ENCODE measurements at places on chromosomes 3 and 15.

DNA sequence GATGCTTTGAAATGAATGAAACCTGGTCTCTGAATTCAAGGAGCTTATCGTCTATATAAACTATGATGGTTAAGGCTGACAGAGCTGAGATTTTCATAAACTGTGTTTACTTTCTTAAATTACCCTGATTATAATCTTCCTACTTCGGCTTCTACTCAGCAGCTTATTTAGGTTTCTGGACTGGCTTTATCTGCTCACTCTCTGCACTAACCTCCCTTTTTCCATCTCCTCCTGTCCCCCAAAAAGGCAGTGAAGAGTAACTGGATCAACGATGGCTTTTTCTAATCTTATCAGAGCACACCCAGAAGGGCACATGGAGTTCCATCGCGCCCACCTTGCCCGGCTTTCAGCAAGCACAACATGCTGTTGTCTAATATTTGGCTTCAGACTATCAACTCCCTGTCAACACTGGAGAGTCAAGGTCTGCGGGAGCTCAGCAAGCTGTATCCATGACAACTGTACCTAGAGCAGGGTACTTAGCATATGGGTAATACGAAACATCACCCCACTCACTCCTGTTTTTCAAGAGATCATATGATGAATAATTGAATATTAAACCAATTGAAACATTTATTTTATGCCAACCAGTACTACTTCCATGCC, 417.3 kb downstream of the GABRB3 start:
- no peak for DNase-seq

DNA sequence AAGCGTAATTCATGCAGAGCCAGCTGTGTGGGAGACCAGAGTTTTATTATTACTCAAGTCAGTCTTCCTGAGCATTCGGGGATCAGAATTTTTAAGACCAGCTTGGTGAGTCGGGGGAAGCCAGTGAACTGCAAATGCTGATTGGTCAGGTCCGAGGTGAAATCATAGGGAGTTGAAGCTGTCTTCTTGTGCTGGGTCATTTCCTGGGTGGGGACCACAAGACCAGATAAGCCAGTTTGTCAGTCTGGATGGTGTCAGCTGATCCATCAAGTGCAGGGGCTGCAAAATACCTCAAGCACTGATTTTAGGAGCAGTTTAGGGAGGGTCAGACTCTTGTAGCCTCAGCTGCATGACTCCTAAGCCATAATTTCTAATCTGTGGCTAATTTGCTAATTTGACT, 228.1 kb upstream of the ATP10A start:
- DNase-seq = no peak

DNA sequence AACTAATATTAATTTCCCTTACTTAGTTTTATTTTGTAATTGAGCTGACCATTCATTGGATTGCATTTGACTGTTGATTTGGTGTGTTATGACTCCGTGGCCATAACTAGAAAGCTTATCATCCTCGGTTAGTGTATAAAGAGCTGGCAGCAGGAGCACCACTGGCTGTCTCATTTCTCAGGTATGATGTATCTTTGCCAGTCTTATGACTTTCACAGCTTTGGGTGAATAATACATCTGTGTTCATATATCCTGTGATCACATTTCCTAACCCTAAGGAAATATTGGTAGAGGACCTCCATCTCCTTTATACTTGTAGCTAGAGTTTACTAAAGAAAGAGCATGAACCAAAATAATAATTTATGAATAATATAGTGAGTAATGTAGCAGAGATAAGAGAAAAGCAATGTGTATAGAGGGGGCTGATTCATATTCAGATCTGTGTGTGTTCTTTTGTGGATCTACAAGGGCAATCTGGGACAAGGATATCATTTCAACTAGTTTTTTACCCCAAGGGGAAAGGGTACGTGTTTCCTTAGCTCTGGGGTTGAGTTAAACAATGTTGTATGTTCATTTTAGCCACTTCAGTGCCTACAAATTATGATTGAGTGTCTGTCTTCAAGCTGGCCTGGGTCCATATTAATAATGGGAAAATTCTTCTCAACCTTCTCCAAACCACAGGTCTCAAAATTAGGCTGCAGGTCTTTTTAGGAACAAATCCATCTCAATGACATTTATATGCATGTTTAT, 901.7 kb downstream of the NTRK3 start:
- DNase-seq = no peak

- no peak for DNase-seq
Observed at GRCh38 chr3:4885316-4885715, 93.9 kb upstream of the BHLHE40 start.

DNA sequence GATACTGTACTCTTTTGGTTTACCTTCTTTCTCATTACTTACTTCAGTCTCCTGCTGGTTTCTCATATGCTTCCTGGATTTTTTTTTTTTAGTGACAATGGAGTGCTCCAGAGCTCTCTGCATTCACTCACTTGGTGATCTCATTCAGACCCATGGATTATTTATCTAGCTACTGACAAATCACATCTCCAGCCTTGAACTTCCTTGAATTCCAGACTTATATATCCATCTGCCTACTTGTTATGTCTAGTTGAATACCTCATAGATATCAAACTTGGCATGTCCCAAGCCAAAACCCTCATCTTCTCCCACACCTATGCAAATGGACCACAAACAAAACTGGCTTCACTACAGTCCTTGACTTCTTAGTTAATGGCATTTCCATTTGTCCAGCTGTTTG, 234.7 kb upstream of the ZPLD1 start:
- DNase-seq = no peak

DNA sequence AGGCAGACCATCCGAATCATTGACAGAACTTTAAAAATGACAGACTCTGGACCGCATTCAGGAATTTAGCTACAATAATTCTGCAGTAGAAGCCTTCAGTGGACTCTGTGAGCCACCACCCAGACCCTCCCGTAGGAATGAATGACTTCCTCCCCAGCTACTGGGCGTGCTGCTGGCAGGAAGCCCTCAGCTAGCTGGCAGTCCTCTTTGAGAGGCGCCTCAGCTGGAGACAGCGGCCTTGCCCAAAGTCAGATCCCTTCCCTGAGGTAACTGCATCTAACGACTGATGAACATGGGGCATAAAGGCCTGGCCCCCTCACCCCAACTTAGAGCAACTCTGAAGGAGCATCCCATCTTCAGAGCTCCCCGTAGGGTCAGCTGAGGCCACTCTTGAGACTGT, 25.8 kb downstream of the CRABP1 start:
- DNase-seq = no peak

DNA sequence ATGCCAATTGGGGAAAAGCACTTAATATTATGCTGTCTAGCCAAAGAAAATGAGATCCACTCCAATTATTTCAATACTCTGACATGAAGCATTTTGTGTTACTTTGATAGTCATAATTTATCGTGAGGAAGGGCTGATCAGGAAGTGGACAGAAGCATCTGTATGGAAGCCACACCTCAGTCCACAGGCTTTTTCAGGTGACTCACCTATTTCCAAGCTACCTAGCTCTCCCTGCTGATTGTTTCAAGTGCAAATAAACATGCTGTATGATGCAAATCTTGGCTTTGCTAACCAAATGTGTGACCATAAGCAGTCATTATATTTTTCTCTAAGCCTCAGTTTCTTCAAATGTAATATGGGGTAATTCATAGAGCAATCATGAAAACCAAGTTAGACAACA, 30.8 kb upstream of the CPB1 start:
- DNase-seq = no peak

- no peak for DNase-seq
Observed at GRCh38 chr15:30044377-30044776, 38.4 kb upstream of the GOLGA8J start.

DNA sequence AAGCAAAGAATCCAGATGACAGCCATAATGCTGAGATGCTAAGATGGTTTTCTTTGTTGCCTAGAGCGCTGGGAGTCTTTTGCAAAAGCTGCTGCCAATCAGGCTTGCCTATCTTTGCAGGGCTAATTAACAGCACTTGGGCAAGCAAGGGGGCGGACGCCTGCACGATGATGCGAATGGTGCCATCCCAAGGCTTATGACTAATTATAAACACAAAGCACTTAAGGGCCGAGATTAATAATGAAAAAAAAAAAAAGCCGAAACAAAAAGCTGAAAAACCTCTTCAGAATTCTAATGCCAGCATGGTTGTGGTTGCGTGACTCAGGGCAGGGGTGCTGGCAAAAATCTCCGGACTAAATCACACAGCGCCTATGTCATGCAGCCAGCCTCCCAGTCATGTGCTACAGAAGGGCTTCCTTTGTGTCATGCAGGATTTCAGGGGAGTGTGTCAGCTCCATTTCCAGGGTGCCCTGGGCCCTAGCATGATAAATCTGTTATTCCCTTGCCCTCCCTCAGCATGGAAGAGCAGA, 185.0 kb upstream of the ANKRD28 start:
- DNase-seq = peak; percentile 60

DNA sequence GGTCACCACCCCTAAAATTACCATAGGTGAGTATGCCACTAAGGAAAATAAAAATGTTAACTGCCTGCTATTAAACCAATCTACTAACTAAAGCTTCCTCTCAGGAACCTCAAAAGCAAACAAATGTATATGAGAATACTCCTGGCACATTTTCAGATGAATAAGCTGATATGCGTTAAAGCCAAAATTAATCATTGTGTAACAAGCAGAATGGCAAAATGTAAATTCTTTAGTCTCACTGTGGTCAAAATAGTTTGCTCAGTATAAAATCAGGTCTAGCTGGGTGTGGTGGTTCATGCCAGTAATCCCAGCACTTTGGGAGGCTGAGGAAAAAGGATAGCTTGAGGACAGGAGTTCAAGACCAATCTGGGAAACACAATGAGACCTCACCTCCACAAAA, 53.6 kb downstream of the SUMF1 start:
- no peak for DNase-seq

DNA sequence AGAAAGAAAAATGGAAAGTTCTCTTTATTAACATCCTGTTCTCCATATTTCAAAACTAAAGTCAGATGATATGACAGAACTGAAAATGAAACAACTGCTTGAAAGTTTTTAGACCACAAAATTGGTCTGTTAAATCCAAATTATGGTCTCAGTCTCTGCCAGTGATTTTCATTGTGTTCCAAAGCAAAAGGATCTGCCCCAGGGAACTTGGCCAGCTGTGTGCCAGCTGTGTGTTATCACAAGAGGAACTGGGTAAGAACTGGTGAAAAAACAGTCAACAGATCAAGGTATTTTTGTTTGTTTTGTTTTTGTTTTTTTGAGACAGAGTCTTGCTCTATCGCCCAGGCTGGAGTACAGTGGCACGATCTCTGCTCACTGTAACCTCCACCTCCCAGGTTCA, 323.3 kb downstream of the CTNNB1 start:
- no peak for DNase-seq

DNA sequence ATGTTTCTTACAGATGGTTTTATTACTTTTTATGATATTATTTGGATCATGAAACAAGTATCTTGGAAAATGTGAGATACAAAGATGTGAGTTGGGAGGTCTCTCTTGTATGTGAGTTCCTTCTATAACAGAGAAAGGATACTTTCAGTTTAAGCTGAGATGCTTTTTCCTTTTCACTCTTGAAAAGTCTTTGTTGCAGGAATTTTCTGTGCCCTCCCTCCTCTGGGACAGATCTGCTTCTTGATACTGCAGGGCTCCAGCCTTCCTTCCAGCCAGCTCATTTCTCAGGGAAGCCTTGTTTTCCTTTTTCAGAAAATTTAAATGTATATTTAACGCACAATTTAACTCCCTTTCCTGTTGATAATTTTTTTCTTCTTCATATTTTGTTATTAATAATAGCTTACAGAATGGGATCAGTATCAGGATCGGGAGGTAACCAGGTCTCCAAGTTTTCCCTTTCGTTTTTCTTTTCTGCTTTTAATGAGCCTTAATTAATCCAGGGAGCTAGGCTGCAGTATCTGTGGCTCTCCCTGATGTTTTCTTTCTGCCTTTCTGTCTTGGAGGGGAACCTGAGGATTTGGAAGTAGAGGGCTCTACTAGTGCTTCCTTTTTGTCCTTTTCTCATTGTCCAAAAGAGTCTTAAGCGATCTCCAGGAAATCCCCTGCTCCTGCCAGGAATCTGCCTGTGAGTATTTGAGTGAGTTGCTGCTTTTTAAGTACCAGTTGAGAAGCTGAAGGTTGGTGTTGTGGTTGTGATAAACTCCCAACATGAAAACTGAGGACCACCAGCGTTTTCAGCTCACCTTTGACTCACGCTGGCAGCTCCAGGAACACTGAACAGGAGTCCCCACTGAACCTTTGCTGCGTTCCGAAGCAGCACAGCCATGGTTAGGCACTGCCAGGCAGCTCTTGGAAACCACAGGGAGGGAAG, 105.7 kb downstream of the IGF1R start:
- no peak for DNase-seq

- no peak for DNase-seq
Observed at GRCh38 chr3:143731776-143732175, 116.5 kb downstream of the SLC9A9 start.

DNA sequence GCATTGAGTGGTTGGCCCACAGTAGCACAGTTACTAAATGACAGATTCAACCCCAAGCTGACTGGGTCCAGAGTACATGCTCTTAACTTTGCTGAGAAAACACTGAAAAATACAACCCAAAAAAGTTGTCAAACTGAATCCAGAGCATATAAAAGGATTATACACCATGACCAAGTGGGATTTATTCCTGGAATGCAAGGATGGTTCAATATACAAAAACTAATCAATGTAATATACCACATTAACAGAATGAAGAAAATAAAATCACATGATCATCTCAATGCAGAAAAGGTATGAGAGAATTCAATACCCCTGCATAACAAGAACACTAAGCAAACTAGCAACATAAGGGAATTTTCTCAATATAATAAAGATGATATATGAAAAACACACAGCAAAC, 98.5 kb downstream of the STAG1 start:
- DNase-seq = no peak

DNA sequence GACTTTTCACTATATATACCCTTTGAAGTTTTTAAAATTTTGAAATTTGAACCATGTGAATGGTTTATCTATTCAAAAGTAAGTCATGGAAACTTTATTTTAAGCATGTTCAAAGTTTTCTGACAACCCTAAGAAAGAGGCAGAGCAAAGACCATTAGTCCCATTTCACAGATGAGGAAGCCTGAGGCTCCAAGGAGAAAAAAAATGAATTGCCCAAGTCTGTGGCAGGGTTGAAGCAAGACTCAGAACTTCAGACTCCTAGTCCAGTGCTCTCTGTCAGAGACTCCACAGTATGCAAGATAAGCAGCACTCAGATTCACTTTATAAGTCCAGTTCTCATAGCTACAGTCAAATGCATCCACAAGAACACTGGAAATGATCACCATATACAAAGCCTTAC, 4.5 kb downstream of the RAB43 start:
- no peak for DNase-seq

- peak; percentile 79 for DNase-seq
Observed at GRCh38 chr3:58334013-58334321, 1.3 kb downstream of the PXK start.

DNA sequence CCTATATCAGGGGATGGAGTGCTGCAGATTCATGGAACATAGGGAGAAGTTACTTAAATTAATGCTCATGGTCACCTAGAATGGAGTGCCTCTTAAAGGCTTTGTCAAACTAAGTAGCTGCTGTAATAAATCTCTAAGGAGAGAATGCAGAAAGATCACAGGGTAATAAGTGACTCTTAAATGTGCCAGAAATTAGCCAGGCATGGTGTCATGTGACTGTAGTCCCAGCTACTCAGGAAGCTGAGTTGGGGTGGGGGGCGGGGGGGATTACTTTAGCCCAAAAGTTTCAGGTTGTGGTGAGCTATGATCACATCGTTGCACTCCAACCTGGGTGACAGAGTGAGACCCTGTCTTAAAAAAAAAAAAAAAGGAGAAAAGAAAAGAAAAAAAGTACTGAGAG, 90.9 kb upstream of the ASB14 start:
- no peak for DNase-seq

Measured in midbrain (tissue), 1 donor.